ENCODE measurements at places on chromosomes 16 and 17. TPM values are rescaled to one million over a fixed set of nuclear protein-coding genes. Genes with fewer than 3 reads are reported as not detected.

DNA sequence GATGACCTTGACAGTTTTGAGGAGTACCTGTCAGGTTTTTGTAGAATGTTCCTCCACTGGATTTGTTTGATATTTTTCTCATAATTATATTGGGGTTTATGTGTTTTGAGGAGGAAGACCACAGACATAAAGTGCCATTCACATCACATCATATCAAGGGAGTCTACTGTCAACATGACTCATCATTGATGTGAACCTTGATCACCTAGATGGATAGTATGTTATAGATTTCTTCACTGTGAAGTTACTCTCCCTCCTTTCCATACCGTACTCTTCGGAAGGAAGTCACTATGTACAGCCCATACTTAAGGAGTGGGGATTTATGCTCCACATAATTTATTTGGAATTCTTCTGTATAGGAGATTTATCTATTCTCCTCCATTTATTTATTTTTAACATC is 23.2 kb downstream of the PRSS54 start:
- no peak for DNase-seq

GRCh38 chr16:84511831-84512230 is 7.4 kb upstream of the MEAK7 start:
- no peak for DNase-seq

GRCh38 chr17:55366020-55366481 is 55.6 kb downstream of the MMD start:
- DNase-seq: no peak

DNA sequence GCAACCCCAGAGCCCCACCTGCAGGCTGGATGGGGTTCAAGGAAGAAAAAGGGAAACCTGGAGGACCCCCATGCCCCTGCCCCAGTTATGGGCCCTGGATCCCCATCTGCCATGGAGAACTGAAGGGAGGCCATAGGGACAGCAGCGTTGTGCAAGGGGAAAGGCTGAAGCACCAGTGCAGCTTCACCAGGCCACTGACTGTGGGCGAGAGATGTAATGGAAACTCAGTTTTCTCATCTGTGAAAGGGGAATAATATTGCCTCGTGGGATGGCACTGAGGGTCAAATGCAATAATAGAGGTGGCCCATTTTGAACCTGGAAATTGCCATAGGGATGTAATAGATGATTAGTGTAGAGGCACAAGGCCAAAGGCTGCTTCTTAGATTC is 9.9 kb upstream of the TSPOAP1 start:
- no peak for DNase-seq

KRTAP9-2 gene
- not detected for polyA plus RNA-seq

OR3A2 gene
- 0.12 TPM for polyA plus RNA-seq

KRTAP3-1 gene
- 0.19 TPM for polyA plus RNA-seq

Measured in pancreas (tissue), 10 donors.